ENCODE measurements at places on chromosomes 11 and 22.

DNA sequence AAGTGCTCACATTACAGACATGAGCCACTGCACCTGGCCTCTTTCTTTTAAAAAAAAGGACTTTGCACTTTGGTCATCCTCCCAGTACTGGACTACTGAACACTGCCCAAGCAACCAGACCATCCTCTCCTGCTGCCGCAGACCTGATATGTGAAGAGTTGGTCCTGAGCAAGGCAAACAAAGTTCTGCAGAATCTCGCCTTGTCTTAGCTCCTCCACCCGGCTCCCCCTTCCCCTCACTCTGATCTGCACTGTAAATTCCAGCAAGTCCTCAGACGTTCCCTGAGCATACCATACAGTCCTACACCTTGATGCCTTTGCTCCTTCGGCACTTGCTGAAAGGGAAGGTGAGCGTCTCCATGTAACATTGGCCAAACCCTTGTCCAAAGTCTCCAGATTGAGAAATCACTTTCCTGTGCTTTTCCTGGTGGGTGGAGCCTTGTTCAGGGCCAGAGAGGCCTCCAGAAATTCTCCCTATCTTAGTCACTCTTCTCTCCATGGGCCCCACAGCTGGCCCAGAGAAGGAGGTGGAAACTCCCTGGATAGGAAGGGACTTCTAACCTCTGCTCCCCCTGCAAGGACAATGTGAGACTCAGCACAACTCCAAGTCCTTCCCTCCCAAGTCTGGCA is 47.0 kb upstream of the TIMP3 start:
- DNase-seq, result no peak

GRCh38 chr11:22780952-22781593 is 48.5 kb downstream of the SVIP start:
- DNase-seq, result no peak

DNA sequence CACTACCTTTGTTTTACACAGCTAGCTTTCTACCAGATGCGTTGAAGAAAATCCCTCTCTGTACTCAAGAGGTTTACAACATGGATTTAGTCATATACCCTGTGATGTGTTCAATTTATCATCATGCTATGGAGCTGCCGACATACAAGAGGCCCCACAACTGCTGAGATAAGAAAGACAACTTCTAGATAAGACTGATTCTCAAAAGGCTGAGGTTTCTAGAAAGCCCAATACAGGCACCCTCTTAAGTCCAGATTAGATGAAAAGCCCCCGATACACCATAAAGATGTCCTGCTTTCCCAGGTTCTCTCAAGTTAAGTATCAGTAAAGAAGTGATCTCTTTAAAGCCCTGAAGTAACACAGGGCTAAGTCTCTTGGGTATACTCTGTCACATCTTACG is 14.3 kb downstream of the MTCH2 start:
- no peak for DNase-seq

GRCh38 chr11:87473174-87473573 is 435.4 kb downstream of the TMEM135 start:
- DNase-seq, result no peak

- DNase-seq, result no peak
Observed at GRCh38 chr11:72840780-72841179, 26.6 kb downstream of the ATG16L2 start.

DNA sequence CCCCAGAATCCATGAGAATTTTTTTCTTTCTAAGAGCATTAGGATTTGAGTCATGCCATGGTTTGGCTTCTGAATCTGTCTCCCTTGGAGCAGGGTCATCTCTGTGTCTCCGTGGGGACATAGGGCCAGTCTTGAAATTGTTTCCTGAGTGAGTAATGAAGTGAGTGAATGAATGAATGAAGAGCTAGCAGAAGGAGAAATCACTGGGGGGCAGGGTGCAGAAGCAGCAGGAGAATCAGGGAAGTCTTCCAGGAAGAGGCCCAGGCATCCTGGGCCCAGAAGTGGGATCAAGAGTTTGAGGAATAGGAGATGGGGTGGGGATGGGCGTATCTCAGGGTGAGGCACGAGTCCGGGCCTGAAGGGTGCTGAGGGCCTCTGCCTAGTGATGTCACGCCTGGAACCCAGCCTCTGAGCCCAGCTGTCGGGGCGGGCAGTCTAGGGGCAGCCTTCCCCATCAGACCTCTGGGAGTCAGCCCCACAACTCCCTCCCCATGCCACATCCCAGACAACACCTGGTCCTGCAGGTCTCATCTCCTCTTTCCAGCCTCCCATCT is 12.5 kb upstream of the MGAT3 start:
- no peak for DNase-seq

- DNase-seq, result no peak
Observed at GRCh38 chr11:80182901-80183300, 742.1 kb upstream of the TENM4 start.

- DNase-seq, result no peak
Observed at GRCh38 chr22:43878831-43879550, 12.8 kb downstream of the PNPLA5 start.

DNA sequence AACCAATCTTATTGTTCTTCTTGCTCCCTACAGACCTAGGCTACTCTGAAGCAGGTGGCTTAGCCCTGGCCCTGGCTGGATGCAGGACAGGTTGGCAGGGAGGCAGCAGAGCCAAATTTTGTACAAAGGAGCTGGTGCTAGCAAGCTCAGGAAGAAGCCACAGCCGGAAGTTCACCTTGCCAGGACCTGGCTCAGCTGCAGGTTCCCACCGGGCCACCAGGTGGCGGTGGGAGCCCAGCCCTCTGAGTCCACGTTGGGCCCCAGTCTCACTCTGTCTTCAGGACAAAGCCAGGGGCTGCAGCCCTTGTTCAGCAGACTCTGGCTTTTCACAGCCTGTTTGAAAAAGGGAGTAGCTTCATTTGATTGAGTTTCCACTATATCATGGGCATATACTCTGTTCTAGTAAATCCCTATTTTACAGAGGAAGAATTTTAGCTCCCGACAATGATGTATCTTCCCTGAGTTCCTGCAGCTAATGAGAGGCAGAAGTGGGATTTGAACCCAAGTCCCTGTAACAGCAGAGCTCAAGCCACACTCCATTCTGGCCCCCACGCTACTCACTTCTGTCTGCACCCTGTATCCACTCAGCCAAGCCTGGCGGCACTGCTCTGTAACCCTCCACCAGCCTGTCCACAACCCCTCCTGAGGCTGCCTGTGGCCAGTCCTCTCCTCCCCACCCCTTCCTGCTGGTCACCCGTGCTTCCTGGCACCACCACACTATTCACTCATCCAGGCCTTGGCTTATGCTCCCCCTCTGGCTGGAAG is 3.3 kb downstream of the TKFC start:
- peak; percentile 80 for DNase-seq

DNA sequence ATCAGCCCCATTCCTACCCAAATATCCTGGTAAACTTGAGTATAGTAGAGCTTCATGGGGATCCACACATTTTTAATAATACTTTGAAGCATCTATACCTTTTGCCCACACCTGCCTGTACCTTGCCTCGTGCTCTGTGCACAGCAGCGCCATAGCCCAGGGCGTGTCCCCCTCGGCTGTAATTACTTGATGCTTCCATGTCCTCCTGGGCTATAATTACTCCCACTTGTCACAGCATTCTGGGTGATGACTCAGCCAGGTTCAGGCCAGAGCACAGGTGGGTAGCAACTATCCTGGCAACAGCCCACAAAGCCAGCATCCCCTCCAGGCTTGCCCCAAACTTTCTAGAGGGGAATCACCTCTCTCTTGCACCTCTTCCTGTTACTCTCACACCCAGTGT is 23.7 kb upstream of the SLC36A4 start:
- no peak for DNase-seq

GRCh38 chr11:66851698-66852465 is 5.0 kb upstream of the LRFN4 start:
- DNase-seq, result no peak

GRCh38 chr22:33415401-33415800 is 357.2 kb upstream of the SYN3 start:
- no peak for DNase-seq

DNA sequence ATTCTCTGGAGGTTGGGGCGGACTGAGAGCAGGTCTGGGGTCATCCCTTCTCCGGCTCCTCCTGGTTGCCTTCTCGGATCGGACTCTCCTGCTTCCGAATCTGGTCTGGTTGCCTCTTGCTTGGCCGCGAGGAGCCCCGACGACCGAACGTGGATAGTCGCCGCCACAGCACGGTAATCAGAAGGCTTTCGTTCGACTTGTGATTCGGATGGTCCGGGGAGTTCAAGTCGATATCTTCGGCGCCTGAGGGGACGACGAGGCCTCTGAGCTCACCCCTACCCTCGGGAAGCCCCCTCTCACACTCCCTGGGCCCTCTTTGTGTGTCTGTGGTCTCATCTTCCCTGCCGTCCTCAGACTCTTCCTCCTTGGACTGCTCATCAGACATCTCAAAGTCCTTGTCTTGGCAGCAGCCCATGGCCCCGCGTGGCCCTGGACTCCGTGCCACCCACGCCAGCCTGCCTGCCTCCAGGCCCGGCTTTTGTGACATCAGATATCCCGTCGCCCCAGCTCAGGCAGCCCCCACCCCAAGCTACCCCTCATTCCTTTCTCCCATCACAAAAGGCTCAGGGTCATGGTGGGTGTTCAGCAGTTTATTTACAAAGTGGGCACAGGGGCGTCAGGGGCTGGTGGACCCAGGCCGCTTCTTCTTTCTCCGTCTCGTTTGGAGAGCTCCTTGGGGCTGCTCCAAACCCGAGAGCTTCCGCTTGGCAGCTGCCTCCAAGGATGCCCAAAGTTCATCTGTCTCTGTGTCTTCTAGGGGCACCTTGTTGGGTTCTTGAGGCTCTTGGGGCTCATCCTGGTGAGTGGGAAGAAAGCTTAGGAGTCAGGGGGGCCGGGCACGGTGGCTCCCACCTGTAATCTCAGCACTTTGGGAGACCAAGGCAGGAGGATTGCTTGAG is at the start of gene TEX54:
Gene TEX54 (minus strand): TSS at position 506 of the 899 bp plus-strand sequence.
- no peak for DNase-seq

GRCh38 chr11:102864724-102865123 is 10.1 kb downstream of the MMP12 start:
- DNase-seq, result no peak

DNA sequence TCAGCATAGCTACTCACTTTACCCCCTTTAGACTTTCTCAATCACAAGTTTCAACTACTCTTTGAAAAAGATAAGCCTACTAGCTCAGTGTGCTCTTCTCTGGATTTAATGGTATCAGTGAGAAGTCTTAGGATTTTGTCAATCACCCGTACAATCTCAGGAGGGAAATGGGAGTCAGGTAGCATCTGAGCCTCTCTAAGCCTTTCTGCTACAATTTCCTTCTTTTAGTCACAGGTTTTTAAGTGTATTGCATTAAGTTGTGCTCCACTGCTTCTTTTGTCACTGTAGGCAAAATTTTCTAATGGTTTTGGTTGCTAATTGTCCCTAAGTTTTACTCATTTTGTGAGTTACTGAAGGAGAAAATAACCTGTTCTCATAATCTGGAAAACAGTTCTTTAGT is 758.5 kb upstream of the CCDC90B start:
- DNase-seq, result no peak

DNA sequence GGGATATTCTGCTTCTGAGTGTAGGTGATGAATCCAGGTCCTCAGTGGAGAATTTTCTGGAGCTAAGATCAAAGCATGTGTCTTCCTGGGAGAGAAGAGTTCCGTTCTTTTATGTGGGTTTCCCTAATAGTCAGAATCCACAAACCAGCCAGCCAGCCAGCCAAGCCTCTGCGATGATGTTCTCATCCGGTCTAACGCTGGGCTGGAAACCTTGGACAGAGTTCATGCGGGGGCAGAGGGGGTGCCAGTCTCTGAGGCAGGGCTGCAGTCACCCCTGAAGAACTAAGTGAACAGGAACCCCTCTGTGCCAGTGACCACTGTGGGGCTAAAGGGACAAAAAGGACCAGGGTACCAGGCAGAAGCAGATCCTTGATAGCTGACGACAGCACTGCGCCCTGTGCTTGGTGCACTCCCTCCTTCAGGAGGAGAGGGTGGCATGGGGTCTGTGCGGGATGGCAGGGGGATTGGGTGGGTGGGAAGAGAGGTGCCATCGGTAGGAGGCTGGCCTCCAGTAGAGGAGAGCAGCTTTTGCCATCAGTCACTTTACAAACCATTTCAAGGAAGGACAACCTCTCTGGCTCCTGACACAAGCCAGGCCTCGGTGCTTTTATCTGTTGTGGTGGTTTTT is 27.1 kb downstream of the ADAMTS15 start:
- no peak for DNase-seq

- DNase-seq, result no peak
Observed at GRCh38 chr11:100727410-100727809, 40.3 kb downstream of the ARHGAP42 start.

- no peak for DNase-seq
Observed at GRCh38 chr11:29324328-29324727, 692.5 kb downstream of the KCNA4 start.

GRCh38 chr22:36026741-36027140 is 1.9 kb downstream of the RBFOX2 start:
- DNase-seq, result no peak

- no peak for DNase-seq
Observed at GRCh38 chr11:57646799-57647303, 2.9 kb downstream of the YPEL4 start.

GRCh38 chr22:17890245-17890671 is 116.0 kb upstream of the BID start:
- DNase-seq, result no peak

DNA sequence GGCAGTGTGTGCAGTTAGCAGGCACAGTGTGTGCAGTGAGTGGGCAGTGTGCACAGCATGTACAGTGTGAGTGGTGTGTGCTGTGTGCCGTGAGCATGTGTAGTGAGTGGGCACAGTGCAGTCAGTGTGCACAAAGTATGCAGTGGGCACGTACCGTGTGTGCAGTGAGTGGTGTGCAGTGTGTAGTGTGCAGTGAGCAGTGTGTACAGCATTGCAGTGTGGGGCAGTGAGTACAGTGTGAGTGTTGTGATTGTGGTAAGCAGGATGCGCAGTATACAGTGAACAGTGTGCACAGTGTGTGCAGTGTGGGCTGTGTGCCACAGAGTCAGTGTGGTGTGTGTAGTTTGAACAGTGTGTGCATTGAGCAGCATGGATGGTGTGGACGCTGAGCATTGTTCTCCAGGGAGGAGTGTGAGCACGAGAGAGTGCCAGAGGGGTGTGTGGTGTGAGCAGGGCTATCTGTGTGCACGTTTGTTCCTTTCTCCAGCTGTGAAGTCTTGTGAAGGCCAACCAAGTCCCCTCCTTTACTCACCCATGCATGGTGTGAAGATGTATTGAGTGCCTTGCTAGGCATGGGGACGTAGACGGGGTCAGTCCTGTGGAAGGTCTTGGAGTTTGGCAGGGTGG is 3.0 kb downstream of the SHANK3 start:
- no peak for DNase-seq

GRCh38 chr11:97667057-97667456 is 1277.2 kb downstream of the JRKL start:
- no peak for DNase-seq

DNA sequence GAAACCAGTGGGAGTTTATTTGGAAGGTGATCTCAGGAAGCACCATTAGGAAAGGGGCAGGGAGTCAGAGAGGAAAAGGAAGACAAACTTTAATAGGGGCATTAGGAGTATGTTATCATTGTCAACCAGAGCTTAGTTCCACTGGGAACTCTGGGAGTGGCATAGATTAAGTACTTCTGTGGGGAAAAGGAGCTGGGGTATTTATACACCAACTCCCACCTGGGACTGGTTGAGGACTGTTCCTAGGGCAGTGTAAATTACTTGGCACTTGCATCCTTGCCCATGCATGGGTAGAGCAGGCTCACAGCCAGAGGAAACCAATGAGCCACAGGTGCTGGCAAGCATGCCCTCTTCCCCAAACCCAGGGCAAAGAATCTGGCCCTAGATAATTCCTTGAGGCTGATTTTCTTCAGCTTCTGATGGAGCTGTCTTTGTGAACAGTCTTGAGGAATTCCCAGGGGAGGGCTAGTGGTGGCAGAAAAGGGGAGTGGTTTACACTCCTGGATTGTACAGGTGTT is 541.2 kb downstream of the MIAT start:
- DNase-seq, result no peak

- no peak for DNase-seq
Observed at GRCh38 chr11:114040706-114041211, 18.8 kb upstream of the ZBTB16 start.

Measured in cerebellar nuclear complex (tissue), 1 donor.